IMR-90 (cell line): ENCODE measurements at places on chromosomes 13 and 19. TPM values are rescaled to one million over a fixed set of nuclear protein-coding genes. Genes with fewer than 3 reads are reported as not detected.

- DNase-seq = no peak
Observed at GRCh38 chr19:3976495-3977241, 5.8 kb upstream of the DAPK3 start.

Gene NECTIN2
- polyA plus RNA-seq = 169 and 170 TPM in 2 replicates

- no peak for DNase-seq
Observed at GRCh38 chr19:49335071-49335783, at the start of gene CD37. TSS of gene CD37 (plus strand) at chr19:49335406. CDS start at chr19:49335541, 135 bp downstream.

Gene ZNF331
- 5.4 and 6.6 TPM in 2 replicates for polyA plus RNA-seq

GRCh38 chr13:21637296-21637695 lies 33.3 kb upstream of the MICU2 start:
- peak; percentile 43 for DNase-seq

Gene SGCG
- polyA plus RNA-seq = 0.06 TPM in 1 of 2 replicates, not detected in the other

DNA sequence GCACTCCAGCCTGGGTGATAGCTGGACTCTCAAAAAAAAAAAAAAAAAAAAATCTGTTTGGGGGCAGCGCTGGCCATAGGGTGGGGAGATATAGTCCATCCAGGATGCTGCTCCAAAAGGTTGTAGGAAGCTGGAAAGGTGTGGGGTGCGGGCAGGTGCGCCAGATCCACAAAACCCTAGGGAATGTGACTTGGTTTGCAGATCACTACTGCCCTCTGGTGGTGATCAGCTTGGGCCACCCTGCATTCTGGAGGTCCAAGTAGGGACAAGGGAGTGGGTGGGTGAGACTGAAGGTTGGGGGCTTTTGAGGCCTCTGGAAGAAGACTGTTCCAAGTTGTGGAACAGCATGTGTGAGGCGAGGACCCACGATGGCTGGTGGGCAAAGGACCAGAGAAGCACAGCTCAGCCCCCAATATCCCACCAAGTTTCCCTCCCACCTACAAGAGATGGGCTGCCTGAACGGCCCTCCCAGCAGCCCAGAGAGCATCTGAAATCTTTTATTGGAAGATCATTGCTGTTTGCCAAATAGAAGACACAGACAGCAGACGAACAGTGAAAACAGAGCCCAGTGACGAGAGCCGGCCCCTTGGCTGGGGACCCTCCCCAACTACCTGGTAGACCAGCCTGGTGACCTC lies 10.4 kb upstream of the TYK2 start:
- peak; percentile 71 for DNase-seq

- no peak for DNase-seq
Observed at GRCh38 chr13:46113596-46113995, 8.8 kb upstream of the CPB2 start.

- no peak for DNase-seq
Observed at GRCh38 chr19:17872251-17873001, 681 bp downstream of the SLC5A5 start.

Gene PABPC3
- polyA plus RNA-seq = 0.10 and 0.15 TPM in 2 replicates

GRCh38 chr13:64912141-64912540 lies 2318.0 kb downstream of the PCDH9 start:
- peak; percentile 83 for DNase-seq

DNA sequence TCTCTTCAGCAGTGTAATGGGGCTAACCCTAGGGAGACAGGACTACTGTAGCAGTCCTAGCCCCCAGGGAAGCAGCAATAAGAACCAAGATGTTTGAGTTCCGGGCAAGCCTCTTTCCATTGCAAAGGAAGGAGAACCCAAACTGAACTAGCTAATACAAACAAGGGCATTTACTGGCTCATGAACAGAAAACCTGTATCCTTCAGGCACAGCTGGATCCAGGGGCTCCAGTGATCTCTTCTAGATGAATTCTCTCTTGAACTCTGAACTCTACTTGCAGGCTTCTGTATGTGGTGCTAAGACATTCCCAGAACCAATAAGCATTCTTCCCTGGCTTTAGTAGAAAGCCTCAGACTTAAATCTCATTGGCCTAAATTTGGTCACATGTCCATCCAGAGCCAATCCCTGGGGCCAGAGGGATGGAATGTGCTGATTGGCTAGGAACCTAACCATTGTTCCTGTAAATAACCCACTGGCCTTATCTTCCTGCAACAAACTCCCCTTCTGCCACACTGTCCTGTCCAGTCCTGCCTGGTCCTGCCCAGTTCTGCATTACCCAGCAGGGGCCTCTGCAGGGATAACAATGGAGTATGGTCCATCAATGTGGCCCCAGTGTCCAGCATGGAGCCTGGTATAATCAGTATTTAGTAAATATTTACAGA lies 3.9 kb upstream of the PODNL1 start:
- no peak for DNase-seq

DNA sequence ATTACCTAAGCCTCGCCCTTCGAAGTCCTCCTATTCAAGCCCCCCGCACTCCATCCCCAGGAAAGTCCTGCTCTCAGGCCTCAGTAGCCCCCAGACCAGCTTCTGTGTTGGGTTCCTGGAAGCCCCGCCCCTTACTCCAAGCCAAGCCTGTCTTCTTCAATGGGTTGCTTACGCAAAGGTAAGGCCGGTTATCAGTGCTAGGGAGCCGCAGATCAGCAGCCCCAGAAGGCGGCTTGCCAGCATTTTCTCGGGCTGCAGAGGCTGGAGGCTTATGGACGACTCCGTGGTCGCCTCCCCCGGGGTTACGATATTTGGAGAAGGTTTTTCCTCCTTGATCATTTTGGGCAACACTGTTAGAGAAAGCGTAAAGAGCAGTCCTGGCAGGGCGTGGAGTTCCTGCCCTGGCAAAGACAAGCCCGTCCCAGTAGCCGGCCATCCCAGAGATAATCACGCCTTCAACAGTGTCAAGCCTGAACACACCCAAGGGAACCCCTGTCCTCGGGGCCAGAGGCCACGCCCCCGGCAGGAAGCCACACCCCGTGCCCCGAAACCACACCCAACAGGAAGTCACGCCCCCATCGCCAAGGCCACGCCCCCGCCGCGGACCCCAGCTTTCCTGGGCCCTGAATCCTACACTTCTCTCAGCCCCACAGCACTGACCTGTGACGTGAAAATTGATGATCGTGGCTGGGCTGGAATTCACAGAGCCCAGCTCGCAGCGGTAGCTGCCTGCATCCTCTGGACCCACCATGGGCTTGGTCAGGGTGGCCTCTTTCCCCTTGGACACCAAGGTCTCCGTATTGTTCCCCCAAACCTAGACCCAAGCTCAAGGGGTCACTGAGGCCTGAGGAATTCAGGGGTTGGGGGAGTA lies 954 bp upstream of the RASIP1 start:
- no peak for DNase-seq

DNA sequence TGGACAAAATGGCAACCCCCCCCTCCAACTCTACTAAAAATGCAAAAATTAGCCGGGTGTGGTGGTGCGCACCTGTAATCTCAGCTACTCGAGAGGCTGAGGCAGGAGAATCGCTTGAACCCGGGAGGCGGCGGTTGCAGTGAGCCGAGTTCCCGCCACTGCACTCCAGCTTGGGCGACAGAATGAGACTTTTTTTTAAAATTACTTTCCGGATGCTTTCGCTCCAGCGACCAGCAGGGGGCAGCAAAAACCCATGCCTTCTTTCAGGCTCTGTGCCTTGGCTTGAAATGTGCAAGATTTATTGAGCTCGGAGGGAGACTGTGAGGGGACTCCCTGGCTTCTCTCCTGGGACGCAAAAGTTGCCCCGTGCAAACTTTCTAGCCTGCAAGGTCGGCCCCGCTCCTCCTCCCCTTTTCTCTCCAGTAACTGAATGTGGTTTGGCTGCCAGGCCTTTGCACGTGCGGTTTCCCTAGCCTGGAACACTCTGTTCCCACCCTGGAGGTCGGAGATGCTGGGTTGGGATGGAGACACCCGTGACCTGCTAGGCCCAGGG lies 61.4 kb upstream of the NFIC start:
- peak; percentile 41 for DNase-seq

Gene GNA15
- polyA plus RNA-seq = 0.04 TPM in 1 of 2 replicates, not detected in the other

Gene LGALS7B
- polyA plus RNA-seq = not detected in 2 replicates

DNA sequence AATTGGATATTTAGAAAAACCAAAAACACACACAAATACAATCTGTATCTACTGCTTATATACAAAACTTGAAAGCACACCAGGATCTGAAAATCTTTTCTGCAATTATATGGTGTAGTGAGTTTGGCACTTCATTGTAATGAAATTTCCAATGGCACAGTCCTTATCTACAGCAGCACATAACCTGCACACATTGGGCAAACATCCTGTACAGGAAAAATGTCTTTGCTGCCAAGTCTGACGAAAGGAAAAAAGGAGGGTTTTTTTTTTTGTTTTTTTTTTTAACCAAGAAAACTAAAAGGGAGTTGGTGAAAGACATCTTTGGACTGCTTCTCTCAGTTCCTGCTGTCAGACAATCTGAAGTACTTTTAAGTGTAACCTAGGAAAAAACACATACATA lies 107.8 kb downstream of the FOXO1 start:
- no peak for DNase-seq

DNA sequence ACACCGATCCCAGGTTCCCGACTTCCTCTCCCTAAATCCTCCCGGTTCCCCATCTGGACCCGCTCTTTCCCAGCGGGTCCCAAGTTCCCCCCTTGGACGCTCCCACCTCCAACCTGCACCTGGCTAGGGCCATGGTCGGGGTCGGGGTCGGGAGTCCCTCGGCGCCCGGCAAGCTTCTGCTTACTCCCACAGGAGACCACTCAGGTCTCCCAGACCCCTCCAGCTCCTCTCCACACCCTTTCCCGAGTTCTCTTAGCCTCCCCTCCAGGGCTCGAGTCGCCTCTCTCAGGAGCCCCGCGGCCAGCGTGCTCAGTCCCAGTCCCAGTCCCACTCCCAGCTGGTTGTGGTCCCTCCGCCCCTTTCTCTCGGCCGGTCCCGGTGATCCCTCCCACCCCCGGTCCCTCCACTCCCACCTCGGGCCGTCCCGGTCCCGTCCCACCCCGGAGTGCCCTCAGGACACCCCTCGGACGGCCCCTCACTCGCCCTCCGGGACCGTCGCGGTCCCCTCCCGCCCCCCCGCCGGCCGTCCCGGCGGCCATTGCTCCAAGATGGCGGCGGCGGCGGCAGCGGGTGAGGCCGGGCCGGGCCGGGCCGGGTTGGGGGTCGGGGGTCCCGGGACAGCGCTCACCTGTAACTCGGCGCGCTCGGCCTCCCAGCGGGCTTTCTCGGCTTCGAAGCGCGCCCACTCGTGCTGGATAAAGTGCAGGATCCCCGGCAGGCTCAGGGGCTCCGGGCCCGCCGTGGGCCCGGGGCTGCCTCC lies at the start of gene FKRP:
TSS of gene FKRP (plus strand) at position 537 of the 760 bp plus-strand sequence. CDS start 9,394 bp downstream, outside the sequence.
- DNase-seq = no peak

GRCh38 chr13:105144936-105145335 lies 1390.5 kb downstream of the EFNB2 start:
- DNase-seq = no peak

- no peak for DNase-seq
Observed at GRCh38 chr13:43133792-43134191, 110.4 kb downstream of the DNAJC15 start.

Gene FGF22
- 0.14 and 0.24 TPM in 2 replicates for polyA plus RNA-seq

DNA sequence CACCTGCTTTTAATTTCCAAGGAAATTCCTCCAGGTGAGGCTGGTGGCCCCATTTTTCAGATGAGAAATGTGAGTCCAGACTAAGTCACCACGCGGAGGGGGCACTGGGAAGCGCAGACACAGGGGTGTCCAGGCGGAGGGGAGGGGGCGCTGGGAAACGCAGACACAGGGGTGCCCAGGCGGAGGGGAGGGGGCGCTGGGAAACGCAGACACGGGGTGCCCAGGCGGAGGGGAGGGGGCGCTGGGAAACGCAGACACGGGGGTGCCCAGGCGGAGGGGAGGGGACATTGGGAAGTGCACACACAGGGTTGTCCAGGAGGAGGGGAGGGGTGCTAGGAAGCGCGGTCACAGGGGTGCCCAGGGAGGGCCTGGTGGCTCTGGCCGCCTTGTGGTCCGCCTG lies 3.5 kb downstream of the GRK1 start:
- DNase-seq = no peak

GRCh38 chr13:36746051-36746450 lies 72.2 kb downstream of the SERTM1 start:
- DNase-seq = no peak

- no peak for DNase-seq
Observed at GRCh38 chr13:32047793-32048192, 16.2 kb downstream of the FRY start.

- DNase-seq = peak; percentile 3
Observed at GRCh38 chr13:25281193-25281934, 5.9 kb downstream of the MTMR6 start.

DNA sequence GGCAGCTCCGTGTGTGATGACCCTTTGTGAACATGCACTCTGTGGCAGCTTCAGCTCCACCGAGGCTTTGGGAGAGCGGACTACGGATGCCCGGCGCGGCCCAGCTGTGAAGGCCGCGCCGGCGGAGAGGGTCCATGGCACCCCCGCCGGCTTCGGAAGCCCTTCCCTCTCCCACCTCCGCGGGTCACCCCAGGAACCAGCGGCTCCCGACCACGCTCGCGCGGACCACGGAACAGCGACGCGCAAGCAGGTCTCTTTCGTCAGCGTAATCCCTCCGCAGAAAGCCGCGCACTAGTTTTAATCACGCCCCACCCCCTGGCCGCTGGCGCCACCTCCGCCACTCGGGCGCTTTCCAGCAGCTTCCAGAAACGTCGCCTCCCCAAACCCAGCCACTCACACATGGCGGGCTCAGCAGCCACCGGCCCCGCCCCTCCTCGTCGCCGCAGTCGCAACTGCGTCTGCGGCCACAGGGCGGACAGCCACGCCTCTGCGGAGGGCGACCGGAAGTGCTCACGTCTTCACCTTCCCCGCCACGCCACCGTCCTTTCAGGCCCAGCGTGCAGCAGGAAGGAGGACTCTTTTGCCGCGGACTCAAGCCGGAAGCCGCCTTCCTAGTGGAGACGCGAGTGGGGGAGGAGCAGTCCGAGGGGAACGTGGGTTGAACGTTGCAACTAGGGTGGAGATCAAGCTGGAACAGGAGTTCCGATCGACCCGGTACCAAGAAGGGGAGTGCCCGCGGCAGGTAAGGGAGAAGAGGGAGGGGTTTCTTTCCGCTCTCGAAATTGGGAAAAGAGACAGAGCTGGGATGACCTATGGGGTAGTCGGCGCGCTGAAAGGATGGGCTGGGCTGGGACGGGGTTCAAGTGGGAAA lies at the start of gene USPL1:
TSS of gene USPL1 (plus strand) at position 606 of the 871 bp plus-strand sequence. CDS start 3,221 bp downstream, outside the sequence.
- DNase-seq = peak; percentile 99

Gene MED4
- 38.5 and 40.5 TPM in 2 replicates for polyA plus RNA-seq

Gene CAMSAP3
- not detected in 2 replicates for polyA plus RNA-seq

Gene IZUMO4
- polyA plus RNA-seq = 2.8 and 3.4 TPM in 2 replicates

Gene PHF11
- polyA plus RNA-seq = 12.2 and 15.4 TPM in 2 replicates

DNA sequence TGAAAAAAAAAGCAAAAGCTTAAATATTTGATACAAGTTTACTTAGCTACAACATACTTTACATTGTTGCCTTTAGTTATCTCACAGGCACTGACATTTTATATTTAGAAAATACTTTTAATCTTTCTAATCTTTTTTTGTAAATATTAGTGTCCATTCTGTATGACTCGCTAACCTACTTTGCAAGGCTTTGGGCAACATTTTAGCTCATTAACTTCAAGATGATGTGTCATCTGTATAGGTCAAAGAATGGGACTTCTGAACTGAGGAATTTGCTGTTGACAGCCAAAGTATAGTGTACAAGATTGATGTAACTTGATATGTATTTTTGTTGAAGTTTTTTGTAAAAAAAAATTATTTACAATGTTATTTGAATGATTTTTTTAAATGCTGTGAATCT lies 2.7 kb upstream of the C1QTNF9 start:
- DNase-seq = peak; percentile 73

Gene ADAT3
- 2.8 and 3.6 TPM in 2 replicates for polyA plus RNA-seq
